ENCODE measurements at places on chromosomes 7 and 10.

GRCh38 chr7:99061001-99061776 is 82.7 kb downstream of the SMURF1 start:
- no peak for DNase-seq

DNA sequence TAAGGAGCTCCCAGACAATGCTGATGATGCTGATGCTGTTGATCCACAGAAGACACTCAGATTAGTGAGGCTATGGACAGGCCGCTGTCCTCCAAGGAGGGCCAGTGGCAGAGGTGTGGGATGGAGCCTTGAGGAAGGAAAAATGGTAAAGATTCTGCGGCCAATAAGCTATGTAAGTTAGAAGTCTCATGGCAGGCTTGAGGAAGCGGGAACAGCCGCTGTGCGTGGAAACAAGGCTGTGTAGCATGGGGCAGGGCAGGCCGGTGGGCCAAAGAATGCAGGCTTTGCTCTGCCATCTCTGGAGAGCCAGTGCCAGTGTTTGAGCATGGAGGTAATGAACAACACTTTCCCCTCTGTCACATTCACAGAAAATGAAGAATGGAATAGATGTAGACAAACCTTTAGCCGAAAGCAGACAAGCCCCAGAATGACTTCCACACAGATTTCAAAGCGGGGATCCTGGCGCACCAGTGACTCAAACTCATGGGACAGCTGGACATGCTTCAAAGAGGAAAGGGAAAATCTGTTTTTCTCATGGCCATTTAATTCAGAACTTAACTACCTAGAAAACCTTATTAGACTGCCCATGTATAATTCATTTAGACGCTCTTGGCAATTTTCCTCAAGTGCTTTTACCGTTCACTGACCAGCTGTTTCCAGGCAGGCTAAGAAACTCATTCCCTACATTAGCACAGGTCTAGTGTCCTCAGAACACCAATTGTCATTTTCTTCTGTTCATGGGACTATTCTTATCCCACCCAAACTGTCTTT is 16.9 kb upstream of the FIGNL1 start:
- no peak for DNase-seq

GRCh38 chr7:42494199-42494710 is 257.2 kb upstream of the GLI3 start:
- no peak for DNase-seq

- DNase-seq, result no peak
These were observed 81.8 kb downstream of the SPAG6 start for GRCh38 chr10:22427101-22427500.

DNA sequence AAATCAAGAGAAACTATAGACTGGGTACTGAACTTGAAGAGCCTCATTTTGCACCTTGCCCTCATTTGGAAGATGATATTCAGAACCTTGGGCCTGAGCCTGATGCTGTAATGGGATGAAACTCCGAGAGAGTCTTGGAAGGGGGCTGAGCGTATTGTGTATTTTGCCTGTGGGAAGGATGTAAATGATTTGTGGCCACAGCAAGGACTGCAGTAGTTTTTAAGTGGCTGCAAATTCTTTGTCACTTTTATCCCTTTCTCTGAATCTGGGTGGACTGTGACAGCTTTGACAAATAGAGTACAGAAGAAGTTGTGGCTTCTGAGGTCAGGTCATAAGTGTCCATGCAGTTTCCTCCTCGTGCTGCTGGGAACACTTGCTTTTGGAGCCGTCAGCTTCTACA is 221.2 kb downstream of the ADRA2A start:
- DNase-seq, result no peak

- no peak for DNase-seq
These were observed 207.3 kb upstream of the PPP1R3A start for GRCh38 chr7:114126095-114126494.

DNA sequence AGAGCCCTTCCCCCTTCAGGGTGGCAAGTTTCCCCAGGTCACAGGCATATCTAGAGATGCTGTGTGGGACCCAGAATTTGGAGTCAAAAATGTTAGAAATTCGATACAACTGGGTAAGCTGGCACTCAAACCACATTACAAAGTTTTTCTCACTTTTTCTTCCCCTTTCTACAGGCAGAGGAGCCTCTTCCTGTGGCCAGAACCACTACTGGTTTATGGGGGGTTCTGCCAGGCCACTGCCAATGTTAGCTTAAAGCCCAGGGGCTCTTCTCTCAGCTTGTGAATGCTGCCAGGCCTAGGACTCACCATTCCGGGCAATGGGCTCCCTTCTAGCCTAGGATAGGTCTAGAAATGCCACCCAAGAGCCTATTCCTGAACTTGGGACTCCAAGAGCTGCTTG is 617.9 kb upstream of the PHF14 start:
- DNase-seq, result no peak

DNA sequence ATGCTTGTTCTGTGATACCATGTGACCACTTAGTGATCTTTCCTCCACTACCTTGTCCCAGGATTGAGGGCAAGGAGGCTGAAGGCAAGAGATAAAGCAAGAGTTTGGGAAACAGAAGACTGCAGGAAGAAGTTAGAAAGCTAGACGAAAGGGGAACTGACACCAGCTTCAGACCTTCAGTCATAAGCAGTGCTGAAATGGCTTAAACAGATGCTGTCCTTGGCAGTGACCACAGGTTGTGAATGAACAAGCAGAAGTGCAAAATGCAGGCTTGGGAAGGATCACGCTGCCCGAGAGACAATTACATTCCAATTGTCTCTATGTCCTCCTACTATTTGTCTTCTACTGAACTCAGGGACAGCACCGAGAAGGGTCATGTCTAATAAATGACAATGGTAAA is 704.9 kb upstream of the AUTS2 start:
- DNase-seq, result no peak

DNA sequence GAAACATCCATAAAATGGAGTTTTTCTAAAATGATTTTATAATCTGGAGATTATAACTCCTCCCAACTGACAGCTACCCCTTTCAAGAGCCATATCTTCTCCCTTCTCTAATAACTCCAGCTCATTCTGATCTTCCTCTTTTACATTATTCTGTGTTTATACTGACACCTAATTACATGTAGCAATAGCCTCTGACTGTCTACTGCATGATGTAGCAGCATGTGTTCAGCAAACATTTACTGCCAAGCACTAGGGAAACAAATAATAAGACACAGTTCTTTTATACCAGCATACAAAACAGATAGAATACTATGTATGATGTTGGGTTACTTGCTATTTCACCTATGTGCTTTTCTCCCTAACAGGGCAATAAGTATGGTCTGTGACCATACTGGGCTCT is 20.7 kb downstream of the RBM28 start:
- no peak for DNase-seq

DNA sequence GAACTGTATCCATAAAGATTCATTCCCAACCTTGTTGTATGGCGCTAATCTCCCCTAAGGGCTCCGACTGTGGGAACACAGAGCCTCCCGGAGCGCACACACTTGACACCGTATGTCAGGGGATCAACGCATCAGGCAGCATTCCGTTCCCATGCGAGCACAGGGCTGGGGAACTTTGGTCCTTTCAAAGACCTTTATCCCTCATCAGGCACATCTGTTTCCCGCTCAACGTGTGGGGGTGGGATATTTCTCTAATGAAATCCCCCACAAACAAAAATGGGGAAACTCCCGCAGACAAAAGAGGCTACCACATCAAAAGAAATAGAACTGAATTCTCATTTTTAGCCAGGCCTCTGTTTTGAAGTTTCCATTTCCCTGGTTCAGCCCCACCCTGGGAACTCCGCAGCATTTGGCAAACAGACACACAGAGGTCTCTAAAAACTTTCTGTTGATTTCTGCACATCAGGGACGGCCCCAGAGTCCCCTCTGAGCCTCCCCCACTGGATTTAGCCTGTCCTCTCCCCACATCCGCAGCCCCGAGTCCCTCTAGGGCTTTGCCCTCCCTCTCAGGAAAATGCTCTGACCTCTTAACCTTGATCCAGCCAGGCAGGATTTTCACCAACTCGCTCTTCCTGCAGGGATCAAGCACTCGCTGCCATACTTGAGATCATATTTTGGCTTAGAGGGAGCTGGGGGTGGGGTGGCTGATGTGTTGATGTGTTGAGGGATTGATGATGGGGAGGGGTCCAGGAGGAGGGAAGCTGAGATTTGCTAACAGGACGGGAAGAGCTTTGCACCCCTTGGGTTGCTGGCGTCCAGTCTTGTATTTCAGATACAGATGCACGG is 6.6 kb downstream of the CPA5 start:
- DNase-seq, result no peak

DNA sequence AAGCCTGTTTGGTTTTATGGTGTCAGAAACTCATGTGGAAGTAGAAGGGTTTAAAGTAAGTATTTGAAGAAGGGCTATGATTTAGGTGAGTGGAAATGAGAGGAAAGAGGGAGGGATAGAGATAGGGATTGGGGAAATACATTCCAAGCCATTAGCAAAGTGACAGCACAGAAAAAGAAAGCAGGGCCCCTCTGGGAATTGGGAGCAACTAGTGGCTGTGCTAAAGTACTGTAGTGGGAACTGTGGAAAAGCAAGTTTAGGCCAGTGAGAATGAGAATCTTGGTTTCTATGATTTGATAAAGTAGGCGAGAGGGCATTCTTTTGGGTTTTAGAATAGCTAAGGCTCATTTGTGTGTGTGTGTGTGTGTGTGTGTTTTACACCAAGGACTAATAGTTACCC is 5.0 kb downstream of the PRKG1 start:
- DNase-seq, result no peak

GRCh38 chr7:90648834-90649233 is 52.7 kb downstream of the CDK14 start:
- DNase-seq, result no peak
